ENCODE measurements at places on chromosomes 7 and 10. TPM values are rescaled to one million over a fixed set of nuclear protein-coding genes. Genes with fewer than 3 reads are reported as not detected.

Gene PLAU
- polyA plus RNA-seq = 329 TPM

Gene BUB3
- 131 TPM for polyA plus RNA-seq

Gene ELOVL3
- 0.16 TPM for polyA plus RNA-seq

Gene SLC16A12
- 1.3 TPM for polyA plus RNA-seq

Gene PIP
- polyA plus RNA-seq = not detected

Gene CYP3A4
- not detected for polyA plus RNA-seq

Gene ADRA2A
- polyA plus RNA-seq = not detected

Gene CALML5
- polyA plus RNA-seq = not detected

DNA sequence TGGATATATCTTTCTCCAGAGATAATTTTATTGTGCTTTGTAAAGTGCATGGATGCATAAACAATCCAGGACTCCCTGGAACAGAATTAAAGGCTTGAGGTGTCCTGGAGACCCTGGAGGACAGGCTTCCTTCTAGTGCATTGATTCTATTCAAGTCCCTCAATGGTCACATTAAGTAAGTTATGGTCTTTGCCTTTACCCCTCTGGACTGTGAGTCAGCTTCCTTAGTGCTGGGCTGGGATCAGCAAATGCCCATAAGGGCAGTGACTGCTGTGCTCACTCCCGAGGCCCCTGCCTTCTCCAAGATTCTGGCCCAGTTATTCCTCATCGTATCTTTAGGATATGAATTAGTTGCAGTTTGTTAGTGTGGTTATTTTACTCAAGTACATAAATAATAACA lies 178.7 kb upstream of the PRSS58 start:
- DNase-seq = no peak

GRCh38 chr10:8235253-8236027 lies 181.0 kb downstream of the GATA3 start:
- no peak for DNase-seq

DNA sequence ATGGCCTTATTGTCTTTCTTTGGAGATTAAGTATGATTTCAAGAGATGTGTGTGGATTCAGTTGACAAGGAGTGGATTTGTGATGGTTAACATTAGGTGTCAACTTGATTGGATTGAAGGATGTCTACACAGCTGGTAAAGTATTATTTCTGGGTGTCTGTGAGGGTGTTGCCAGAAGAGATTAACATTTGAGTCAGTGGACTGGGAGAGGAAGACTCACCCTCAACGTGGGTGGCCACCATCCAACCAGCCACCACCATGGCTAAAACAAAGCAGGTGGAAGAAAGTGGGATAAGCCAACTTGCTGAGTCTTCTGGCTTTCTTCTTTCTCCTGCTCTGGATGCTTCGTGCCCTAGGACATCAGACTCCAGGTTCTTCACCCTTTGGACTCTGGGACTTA lies 76.1 kb downstream of the GPR37 start:
- no peak for DNase-seq

DNA sequence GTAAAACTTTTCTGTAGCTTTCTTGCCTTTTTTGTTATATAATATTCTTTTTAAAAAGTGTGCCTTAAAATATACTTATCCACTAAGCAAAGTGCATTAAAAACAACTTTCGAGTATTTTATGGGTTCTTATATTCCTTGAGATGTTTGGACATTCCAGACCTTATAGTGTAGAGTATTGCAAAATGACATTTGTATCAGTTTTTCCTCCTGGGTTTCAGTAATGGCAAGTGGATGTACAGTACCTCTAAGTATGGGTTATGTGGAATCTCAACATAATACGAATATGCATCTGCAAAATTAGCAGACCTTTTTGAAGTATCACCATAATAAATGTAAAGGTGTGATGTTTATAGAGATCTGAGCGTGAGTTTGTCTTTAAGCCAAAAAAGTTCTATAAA lies 2.7 kb downstream of the CDK13 start:
- DNase-seq = no peak

- no peak for DNase-seq
Measured at GRCh38 chr7:130982160-130982638, 248.2 kb upstream of the KLF14 start.

DNA sequence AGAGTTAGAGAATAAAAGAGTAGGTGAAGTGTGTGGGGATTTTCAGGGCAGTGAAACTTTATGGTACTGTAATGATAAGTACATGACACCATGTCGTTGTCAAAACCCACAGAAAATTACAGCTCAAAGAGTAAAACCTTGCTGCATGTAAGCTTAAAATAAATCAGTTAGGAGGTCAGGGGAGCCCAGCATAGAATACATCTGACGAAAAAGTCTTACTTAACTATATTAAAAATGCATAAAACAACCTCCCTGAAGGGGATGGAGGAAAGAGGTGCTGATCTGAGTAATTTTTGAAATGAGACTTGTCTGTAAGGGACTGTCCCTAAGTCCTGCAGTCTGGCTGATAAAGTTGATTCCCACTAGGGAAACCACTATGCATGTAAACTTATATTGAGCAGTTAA lies 49.8 kb upstream of the AKR1E2 start:
- no peak for DNase-seq

DNA sequence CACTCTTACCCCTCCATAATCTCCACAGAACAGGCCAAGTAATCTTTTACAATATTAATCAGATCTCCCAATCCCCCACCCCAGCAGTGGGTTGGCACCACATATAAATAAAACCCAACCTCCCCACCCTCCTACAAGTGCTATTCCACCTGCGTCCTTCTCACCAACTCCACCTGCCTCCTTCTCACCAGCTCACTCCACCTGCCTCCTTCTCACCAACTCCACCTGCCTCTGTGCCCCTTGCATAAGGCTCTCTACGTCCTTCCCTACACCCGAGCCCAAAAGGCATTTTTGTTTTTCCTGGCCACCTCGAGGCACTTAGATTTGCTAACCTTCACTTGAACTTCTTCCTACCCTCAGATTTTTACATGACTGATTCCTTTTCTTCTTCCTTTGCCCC lies 89.7 kb downstream of the ATE1 start:
- DNase-seq = no peak

DNA sequence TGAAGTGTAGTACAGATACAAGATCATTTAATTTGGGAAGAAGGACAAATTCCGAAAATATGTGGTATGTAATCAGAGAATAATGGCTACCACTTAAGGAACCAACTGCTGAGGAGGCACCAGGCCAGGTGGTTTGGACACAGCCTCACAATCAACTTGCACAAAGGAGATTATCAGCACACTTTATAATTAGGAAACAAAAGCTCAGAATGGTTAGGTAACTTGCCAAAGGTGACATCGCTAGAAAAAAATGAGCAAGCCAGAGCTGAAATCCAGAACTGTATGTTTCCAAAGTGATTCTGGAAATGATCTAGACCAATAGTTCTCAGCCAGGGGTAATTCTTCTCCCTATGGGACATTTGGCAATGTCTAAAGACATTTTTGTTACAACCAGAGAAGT lies 36.6 kb downstream of the ERCC6 start:
- no peak for DNase-seq

DNA sequence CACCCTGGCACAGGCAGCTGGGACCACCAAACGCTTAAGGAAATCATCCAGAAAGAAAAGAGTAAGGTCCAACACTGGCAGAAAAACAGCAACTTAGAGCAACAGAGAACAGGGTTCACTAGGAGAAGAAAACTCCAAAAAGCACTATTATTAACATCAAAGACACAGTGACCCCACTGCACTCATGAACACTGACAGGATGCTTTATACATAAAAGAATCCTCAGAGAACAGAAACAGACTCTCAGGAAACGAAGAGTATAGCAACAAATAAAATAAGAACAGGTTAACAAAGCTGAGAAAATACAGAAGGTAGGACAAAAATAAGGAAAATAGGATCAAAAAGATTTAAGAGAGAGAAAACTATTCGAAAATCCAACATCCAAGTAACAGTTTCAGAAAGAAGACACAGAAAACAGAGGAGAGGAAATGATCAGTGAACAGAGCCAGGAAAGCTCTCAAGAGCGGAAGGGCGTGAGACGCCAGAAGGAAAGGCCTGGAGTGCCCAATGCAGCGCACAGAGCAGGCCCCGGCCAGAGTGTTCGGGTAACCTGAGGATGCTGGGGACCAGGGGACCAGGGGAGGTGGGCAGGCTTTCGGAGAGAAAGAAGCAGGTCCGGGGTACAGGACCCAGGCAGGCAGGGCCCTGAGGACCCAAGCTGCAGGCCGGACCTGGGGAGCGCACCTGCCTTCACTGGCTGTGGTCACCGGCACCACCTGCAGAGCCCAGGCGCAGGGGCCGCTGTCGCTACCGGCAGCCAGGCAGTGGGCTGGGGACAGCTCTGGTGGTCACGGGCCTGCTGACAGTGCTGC lies 258.2 kb downstream of the MAD1L1 start:
- no peak for DNase-seq

GRCh38 chr10:110992006-110992800 lies 72.8 kb downstream of the SHOC2 start:
- DNase-seq = no peak

- no peak for DNase-seq
Measured at GRCh38 chr10:69328380-69328735, 50.1 kb downstream of the HK1 start.

GRCh38 chr10:57186201-57186600 lies 825.1 kb upstream of the ZWINT start:
- no peak for DNase-seq

- no peak for DNase-seq
Measured at GRCh38 chr7:112083776-112084355, 122.3 kb downstream of the DOCK4 start.

GRCh38 chr7:81924494-81924893 lies 154.6 kb upstream of the HGF start:
- DNase-seq = no peak

GRCh38 chr10:32033171-32033570 lies 23.1 kb downstream of the KIF5B start:
- DNase-seq = no peak

DNA sequence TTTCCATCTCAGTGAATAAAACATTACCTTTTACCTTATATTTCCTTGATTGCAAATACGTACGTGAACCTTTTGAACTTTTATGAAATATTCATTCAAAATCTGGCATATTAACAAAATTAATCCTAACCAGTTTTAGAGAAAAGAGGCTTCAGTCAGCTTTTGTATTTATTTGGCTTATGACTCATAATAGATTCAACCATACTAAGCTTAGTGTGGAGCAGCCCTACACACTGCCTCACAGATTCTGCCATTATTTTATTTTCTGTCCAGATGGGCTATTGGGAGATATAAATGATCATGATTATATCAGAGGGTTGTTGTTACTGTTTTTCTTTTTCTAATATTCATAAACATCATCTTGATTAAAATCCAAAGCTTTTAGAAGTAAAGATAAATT lies 325.5 kb downstream of the GPR37 start:
- DNase-seq = no peak

GRCh38 chr7:144735505-144736276 lies 100.2 kb downstream of the TPK1 start:
- no peak for DNase-seq

DNA sequence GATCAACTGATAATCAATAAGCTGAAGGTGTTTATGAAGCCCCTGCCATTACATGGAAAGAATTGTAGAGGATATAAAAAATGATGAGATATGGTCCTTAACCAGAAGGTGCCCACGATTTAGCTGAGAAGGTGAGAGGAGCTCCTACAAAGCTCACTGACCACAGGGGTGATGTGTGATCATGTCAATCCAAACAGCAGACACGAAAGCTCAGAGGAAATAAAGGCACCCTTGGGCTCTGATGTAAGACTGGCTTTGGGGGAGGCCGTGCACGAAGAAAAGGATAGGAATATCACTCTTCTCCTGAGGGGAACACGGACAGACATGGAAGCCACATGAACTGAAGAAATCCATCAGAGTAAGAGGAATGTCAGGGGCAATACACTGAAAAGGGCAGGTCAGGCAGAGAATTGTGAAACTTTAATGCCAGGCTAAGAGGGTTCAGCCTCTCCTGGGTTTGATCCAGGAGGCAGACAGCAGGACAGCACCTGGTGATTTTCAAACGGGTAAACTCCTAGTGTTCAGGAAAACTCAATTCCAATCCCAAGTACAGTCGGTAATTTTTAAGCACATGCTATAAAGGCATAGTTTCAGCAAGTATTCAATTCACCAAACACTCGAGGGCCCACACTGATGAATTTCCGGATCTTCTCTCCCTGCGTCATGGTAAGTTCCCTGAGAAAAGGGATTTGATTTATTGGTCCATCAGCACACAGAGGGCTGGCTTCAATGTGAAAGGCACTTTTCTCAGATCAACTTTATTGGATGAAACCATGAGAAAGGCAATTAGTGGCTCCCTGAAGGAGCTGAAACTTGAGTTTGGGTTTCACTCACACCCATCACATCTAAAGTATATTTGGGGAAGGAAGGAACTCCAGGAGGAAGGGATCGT lies 163.8 kb downstream of the PRPF18 start:
- DNase-seq = no peak

DNA sequence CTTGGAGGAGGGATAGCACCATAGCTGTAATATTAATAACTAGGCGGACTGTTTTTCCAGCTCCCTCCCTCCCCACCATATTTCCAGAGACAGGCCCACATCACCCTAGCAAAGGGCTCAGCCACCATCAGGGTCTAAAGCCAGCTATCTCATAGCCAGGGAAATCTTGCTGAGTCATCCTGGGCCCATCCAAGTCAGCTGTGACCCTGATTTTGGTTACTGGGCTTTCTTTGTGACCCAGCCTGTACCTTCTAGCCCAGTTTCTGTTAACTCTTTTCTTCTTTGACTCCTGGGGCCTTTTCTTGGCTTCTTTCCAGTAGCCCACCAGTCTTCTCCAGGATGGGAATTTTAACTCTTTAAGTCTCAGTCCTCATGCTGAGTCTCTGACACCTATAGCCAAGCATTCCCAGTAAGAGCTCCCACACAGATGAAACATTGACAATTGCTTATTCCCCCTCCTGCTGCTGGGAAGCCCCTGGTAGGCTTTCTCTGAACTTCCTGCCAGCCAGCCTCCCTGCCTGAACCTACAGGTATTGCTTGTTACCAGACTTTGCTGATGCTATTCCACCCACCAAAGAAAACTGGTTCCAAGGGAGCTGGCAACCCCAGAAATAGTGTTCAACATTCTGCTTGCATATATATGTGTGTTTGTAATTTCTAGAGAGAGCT lies 34.8 kb upstream of the ADO start:
- DNase-seq = no peak

GRCh38 chr10:19164461-19164860 lies 115.9 kb downstream of the MALRD1 start:
- no peak for DNase-seq

GRCh38 chr10:101138788-101139420 lies 7.8 kb downstream of the TLX1 start:
- DNase-seq = no peak

DNA sequence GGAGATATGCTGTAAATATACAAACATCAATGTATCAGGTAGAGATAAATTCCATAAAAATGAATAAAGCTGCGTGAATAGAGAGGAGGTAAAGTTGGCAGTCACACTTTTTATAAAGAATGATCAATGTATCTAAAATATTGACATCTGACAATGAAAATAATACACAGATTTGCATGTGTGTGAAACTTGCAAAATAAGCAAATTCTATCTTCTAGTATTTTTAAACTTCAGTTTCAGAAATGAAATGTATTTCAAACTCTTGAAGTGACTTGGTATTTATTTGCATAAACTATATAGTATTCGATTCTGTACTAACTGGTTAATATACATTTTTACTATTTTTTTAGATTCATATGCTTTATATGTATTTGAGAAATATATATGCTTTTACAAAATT lies 986.6 kb downstream of the CNTNAP2 start:
- DNase-seq = no peak
